H9 (cell line): ENCODE measurements at places on chromosomes 16 and 17.
A peak's percentile ranks its signal among the peaks of the same experiment; 100 is the strongest.

- no peak overlapping the region for H3K4me3 ChIP-seq
- no peaks in the 10 kb centered on the region for H3K36me3 ChIP-seq
- H3K4me1 ChIP-seq: no peaks in the 10 kb centered on the region
- DNase-seq: no peak
- H3K27me3 ChIP-seq: no peaks in the 10 kb centered on the region
- no peak overlapping the region for H3K27ac ChIP-seq
Measured at GRCh38 chr16:61403386-61403785, 632.9 kb downstream of the CDH8 start.

DNA sequence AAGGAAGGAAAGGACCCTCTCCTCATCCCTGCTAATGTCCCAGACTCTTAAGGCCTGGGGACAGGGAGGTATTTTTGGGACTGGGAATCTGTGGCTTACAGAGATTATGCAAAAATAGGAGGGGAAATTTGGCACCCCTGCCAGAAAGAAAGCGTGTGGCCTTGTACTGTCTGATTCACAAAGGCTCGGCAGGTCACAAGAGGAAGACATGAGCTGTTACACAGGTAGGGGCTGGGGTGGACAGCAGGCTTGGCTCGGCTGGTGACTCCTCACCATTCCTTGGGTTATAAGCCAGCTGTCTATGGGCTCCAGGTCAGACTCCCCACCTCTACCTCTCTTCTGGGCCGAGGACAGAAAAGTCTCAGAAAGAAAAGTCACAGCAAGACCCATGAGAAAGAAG, 20.7 kb upstream of the SREBF1 start:
- no peaks in the 10 kb centered on the region for H3K4me1 ChIP-seq
- no peak overlapping the region for H3K4me3 ChIP-seq
- DNase-seq: no peak
- no peaks in the 10 kb centered on the region for H3K27me3 ChIP-seq
- H3K27ac ChIP-seq: no peak overlapping the region
- no peaks in the 10 kb centered on the region for H3K36me3 ChIP-seq

- H3K36me3 ChIP-seq: no peaks in the 10 kb centered on the region
- H3K27ac ChIP-seq: no peak overlapping the region
- H3K27me3 ChIP-seq: peaks cover 42% of the 10 kb centered on the region
- no peaks in the 10 kb centered on the region for H3K4me1 ChIP-seq
- DNase-seq: no peak
Measured at GRCh38 chr16:6853565-6853964, 479.1 kb upstream of the RBFOX1 start.

DNA sequence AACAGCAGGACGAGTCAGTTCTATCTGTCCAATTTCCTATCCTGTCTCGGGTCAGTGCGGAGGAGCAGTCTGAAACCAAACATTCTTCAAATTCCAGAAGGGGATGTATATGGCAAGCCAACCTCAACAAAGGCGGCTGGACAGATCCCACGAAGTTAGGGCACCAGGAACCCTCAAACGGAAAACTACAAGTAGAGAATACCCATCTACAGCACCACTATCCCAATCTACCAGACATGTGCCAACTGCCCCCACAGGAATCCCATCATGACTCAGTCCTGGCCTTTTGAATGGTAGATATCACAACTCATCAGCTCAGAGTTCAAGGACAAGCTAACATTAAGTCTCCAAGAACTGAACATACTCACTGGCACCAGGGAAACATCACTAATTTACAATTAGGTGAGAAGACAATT, 2.3 kb downstream of the NAT9 start:
- no peak for DNase-seq
- H3K4me3 ChIP-seq: peak overlapping the region; percentile 64; the same call in 2 of the 3 replicates
- no peaks in the 10 kb centered on the region for H3K27me3 ChIP-seq
- no peaks in the 10 kb centered on the region; the same call in 1 of the 2 replicates for H3K4me1 ChIP-seq
- no peak overlapping the region for H3K27ac ChIP-seq
- H3K36me3 ChIP-seq: peaks cover 23% of the 10 kb centered on the region; the same call in 2 of the 3 replicates

GRCh38 chr17:8927395-8927794, 38.1 kb downstream of the PIK3R5 start:
- H3K4me3 ChIP-seq: no peak overlapping the region
- peak; percentile 17 for DNase-seq
- H3K27ac ChIP-seq: no peak overlapping the region
- H3K27me3 ChIP-seq: no peaks in the 10 kb centered on the region

GRCh38 chr17:34379868-34380267, 16.8 kb upstream of the CCL1 start:
- no peaks in the 10 kb centered on the region for H3K36me3 ChIP-seq
- H3K4me3 ChIP-seq: no peak overlapping the region
- no peak for DNase-seq
- H3K4me1 ChIP-seq: no peaks in the 10 kb centered on the region
- no peaks in the 10 kb centered on the region for H3K27me3 ChIP-seq
- H3K27ac ChIP-seq: no peak overlapping the region

GRCh38 chr16:25011891-25012514, 3.2 kb downstream of the ARHGAP17 start:
- H3K4me1 ChIP-seq: no peaks in the 10 kb centered on the region
- H3K4me3 ChIP-seq: no peak overlapping the region
- H3K27ac ChIP-seq: no peak overlapping the region
- no peaks in the 10 kb centered on the region for H3K27me3 ChIP-seq
- DNase-seq: no peak
- peaks cover 21% of the 10 kb centered on the region for H3K36me3 ChIP-seq

DNA sequence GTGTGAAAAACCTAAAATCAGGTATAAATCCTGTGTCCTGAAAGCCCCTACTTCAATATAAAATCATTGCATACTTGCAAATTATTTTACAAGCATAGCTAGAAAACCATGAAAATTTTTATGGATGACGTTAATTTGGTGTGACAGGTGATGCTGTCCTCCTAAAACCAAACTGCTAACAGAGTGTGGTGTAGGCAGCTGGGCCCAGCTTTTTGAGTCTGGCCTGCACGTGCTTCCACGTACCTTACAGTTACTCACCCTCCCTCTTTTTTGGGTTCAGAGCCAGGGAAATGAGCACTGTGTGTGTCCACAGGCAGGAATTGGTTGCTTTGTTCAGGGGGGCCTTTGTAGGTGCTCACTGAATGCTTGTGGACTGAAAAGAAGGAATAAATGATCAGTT, 36.4 kb downstream of the CLEC16A start:
- H3K27me3 ChIP-seq: no peaks in the 10 kb centered on the region
- no peaks in the 10 kb centered on the region for H3K36me3 ChIP-seq
- H3K27ac ChIP-seq: no peak overlapping the region
- no peak for DNase-seq
- no peaks in the 10 kb centered on the region for H3K4me1 ChIP-seq

- H3K27ac ChIP-seq: no peak overlapping the region
- H3K4me1 ChIP-seq: peaks cover 5% of the 10 kb centered on the region; the same call in 1 of the 2 replicates
- no peak overlapping the region for H3K4me3 ChIP-seq
- no peaks in the 10 kb centered on the region for H3K27me3 ChIP-seq
- DNase-seq: no peak
- H3K36me3 ChIP-seq: peaks cover 16% of the 10 kb centered on the region
Measured at GRCh38 chr17:42409523-42410318, 13.3 kb downstream of the CAVIN1 start.

DNA sequence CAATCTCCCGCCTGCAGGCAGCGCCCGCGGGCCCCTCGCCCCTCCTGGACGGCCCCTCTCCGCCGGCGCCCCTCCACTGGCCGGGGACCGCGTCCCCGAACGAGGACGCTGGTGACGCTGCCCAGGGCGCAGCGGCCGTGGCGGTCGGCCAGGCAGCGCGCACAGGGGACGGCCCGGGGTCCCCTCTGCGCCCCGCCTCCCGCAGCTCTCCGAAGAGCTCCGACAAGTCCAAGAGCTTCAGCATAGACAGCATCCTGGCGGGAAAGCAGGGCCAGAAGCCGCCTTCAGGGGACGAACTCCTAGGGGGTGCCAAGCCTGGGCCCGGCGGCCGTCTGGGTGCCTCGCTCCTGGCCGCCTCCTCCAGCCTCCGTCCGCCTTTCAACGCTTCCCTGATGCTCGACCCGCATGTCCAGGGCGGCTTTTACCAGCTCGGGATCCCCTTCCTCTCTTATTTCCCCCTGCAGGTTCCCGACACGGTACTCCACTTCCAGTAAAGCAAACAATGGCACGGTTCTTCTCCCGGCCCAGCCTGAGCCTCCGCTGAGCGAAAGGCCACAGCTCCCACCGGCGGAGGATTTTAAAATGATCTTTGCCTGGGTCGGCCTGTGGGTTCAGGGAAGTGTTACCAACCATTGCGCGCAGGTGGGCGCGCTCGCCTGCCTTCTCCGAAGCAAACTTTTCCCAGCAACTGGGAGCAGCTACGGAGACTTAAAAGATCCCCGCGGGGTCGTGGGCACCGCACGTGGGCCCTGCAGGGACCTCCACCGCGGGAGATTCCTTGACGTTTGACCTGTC, 1.1 kb downstream of the FOXL1 start:
- H3K36me3 ChIP-seq: no peaks in the 10 kb centered on the region
- peak overlapping the region; percentile 81 for H3K4me3 ChIP-seq
- H3K27me3 ChIP-seq: peaks cover 53% of the 10 kb centered on the region
- DNase-seq: no peak
- H3K4me1 ChIP-seq: peaks cover 6% of the 10 kb centered on the region; the same call in 1 of the 2 replicates

- H3K36me3 ChIP-seq: peaks cover 7% of the 10 kb centered on the region
- H3K27me3 ChIP-seq: no peaks in the 10 kb centered on the region; the same call in 1 of the 2 replicates
- no peak for DNase-seq
- no peak overlapping the region for H3K4me3 ChIP-seq
Measured at GRCh38 chr16:67709050-67709449, 10.1 kb downstream of the GFOD2 start.

DNA sequence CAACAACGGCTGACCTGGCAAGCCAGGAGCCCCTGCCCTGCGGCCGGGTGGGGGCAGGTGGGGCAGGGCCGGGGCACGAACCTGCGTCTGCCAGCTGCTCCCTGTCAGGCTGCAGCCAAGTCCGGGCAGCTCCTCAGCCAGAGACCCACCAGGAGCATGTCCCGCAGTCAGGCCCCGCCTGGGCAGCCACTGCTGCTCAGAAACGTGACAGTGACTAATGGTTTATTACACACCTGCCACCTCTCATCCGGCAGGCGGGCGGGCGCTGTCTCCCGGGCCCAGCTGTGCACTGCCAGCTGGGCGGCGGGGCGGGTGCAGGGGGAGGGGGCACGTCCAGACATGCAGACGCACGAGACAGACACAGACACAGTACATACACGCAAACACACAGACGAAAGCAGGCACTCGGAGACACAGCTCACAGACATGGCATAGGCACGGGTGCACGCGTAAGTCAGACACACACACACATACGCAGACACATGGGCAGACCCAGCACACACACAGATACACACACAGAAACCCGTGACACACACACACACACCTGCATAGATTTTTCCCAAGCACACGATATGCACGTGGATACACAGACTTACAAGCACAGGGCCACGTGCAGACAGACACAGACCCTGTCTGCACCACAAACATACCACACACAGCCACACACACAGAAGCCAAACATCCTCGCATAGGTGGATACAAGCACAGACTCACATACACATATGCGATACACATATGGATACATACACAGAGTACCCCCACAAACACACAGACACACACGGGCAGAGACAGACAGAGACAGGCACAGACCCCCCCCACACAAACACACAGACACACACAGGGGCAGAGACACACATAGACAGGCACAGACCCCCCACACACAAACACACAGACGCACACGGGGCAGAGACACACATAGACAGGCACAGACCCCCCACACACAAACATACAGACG, 248.3 kb upstream of the CIBAR2 start:
- H3K4me1 ChIP-seq: 0 out of 2 replicates have a peak, but pooled peaks cover 2% of the 10 kb centered on the region
- H3K4me3 ChIP-seq: no peak overlapping the region
- DNase-seq: no peak
- no peaks in the 10 kb centered on the region for H3K27me3 ChIP-seq

GRCh38 chr16:19123535-19124178, 9.9 kb downstream of the ITPRIPL2 start:
- H3K4me3 ChIP-seq: no peak overlapping the region
- H3K4me1 ChIP-seq: no peaks in the 10 kb centered on the region
- no peak for DNase-seq
- no peak overlapping the region for H3K27ac ChIP-seq
- no peaks in the 10 kb centered on the region for H3K36me3 ChIP-seq

DNA sequence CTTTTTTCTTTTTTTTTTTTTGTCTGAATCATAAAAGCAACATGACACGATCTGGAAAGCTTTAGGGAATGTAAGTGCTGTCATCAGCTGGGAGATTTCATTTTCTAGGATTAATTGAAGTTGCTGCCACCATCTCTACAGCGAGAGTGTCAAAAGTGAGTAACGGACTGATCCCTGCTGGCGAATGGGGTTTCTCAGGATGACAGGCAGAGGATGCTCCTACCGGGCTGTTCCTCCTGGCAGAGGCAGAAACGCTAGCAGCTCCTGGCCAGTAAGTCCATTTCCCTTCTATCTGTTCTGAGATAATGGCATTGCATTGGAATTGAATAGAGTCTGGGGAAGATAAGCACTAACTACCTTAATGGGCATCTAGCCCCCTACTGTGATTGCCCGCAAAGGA, 80.5 kb upstream of the KIFC3 start:
- H3K36me3 ChIP-seq: no peaks in the 10 kb centered on the region
- H3K27ac ChIP-seq: no peak overlapping the region
- no peak overlapping the region for H3K4me3 ChIP-seq
- no peaks in the 10 kb centered on the region for H3K27me3 ChIP-seq

GRCh38 chr17:63040816-63041215, 74.8 kb downstream of the TANC2 start:
- no peaks in the 10 kb centered on the region for H3K27me3 ChIP-seq
- peaks cover 3% of the 10 kb centered on the region; the same call in 1 of the 2 replicates for H3K4me1 ChIP-seq
- no peaks in the 10 kb centered on the region for H3K36me3 ChIP-seq
- no peak for DNase-seq

DNA sequence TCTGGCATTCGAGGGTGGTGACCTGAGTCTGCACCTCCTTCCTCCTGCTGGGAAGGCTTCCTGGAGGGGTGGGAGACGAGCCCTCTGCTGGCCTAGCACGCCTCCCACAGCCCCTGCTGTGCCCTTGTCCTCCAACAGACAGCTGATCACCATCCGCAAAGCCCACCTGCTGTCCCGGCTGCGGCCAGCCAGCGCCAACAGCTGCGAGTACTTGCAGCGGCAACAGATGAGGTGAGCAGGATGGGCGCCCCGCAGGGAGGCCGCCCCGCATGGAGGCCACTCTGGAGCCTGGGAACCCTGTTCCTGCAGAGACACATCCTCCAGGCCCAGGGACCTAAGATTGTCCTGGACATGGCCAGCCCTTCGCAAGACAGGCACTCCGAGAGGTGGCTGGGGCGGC, 21.6 kb downstream of the UBALD1 start:
- peak; percentile 85 for DNase-seq
- H3K27me3 ChIP-seq: no peaks in the 10 kb centered on the region
- H3K4me3 ChIP-seq: no peak overlapping the region
- peaks cover 6% of the 10 kb centered on the region; the same call in 2 of the 3 replicates for H3K36me3 ChIP-seq
- peaks cover 5% of the 10 kb centered on the region; the same call in 1 of the 2 replicates for H3K4me1 ChIP-seq

DNA sequence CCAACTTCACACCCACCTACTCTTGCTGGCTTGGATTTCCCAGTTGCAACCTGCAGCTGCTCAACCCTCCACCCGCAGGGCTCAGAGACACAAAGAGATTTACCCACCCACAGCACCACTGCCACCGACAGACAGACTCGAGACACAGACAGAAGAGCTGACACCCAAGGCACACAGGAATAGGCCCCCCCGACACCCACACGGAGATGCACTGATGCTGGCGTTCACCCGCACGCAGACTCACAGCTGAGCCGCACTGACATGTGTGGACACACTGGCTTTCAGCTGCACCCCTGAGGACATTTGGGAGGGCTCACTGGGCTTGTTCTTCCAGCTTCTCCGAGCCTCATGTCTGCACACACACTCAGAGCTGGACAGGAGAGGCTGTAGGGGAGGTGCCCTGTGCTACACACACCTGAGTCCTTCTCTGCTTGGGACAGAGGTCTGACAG, 8.2 kb downstream of the STX1B start:
- DNase-seq: no peak
- no peaks in the 10 kb centered on the region for H3K4me1 ChIP-seq
- no peaks in the 10 kb centered on the region for H3K27me3 ChIP-seq
- H3K4me3 ChIP-seq: no peak overlapping the region
- H3K36me3 ChIP-seq: 0 out of 2 replicates have a peak, but pooled peaks cover 3% of the 10 kb centered on the region
